ENCODE measurements at places on chromosomes 3 and 15. TPM values are rescaled to one million over a fixed set of nuclear protein-coding genes. Genes with fewer than 3 reads are reported as not detected.

- H3K4me3 ChIP-seq: no peak overlapping the region
- no peak for DNase-seq
- H3K27ac ChIP-seq: no peak overlapping the region
- no peaks in the 10 kb centered on the region for H3K27me3 ChIP-seq
These were observed 192.8 kb downstream of the ARPP21 start for GRCh38 chr3:35832140-35832571.

GRCh38 chr3:125324341-125324740, 50.8 kb downstream of the ZNF148 start:
- H3K27me3 ChIP-seq: no peaks in the 10 kb centered on the region
- no peaks in the 10 kb centered on the region for H3K4me1 ChIP-seq
- H3K36me3 ChIP-seq: peaks cover 9% of the 10 kb centered on the region
- no peak for DNase-seq

GRCh38 chr3:177418787-177419186, 221.5 kb upstream of the TBL1XR1 start:
- H3K4me3 ChIP-seq: no peak overlapping the region
- H3K27ac ChIP-seq: no peak overlapping the region
- H3K4me1 ChIP-seq: no peaks in the 10 kb centered on the region
- no peaks in the 10 kb centered on the region for H3K27me3 ChIP-seq

Gene SEMA5B
- 0.71 TPM for total RNA-seq

DNA sequence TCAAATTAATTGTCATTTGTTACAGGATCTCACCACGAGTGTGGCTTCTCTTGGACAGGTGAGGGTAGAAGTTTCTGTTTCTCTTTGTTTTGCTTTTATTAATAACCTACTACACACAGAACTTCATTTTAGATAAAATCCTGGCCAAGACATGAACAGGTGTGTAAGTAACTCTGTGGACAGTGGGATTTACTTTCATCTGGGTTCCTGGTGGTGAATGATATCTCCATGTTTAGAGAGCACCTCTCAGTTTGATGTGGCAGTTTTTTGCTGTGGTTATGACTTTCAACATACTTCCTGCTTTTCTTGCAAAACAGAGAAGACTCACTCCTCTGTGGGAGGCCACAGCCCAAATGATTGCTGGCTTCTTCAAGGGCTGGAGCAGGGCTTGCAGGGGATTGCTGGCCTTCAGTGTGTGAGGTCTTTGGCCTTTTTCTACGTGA, 71.1 kb upstream of the XCR1 start:
- peak; percentile 57 for DNase-seq
- H3K4me1 ChIP-seq: peaks cover 47% of the 10 kb centered on the region
- H3K27me3 ChIP-seq: no peaks in the 10 kb centered on the region
- no peaks in the 10 kb centered on the region for H3K36me3 ChIP-seq
- peak overlapping the region; percentile 89 for H3K27ac ChIP-seq

GRCh38 chr15:56496635-56497034, 31.7 kb upstream of the MNS1 start:
- DNase-seq: no peak
- H3K27ac ChIP-seq: no peak overlapping the region
- no peaks in the 10 kb centered on the region for H3K27me3 ChIP-seq
- H3K4me3 ChIP-seq: no peak overlapping the region
- no peaks in the 10 kb centered on the region for H3K4me1 ChIP-seq

Gene EPHB1
- total RNA-seq: 3.0 TPM

DNA sequence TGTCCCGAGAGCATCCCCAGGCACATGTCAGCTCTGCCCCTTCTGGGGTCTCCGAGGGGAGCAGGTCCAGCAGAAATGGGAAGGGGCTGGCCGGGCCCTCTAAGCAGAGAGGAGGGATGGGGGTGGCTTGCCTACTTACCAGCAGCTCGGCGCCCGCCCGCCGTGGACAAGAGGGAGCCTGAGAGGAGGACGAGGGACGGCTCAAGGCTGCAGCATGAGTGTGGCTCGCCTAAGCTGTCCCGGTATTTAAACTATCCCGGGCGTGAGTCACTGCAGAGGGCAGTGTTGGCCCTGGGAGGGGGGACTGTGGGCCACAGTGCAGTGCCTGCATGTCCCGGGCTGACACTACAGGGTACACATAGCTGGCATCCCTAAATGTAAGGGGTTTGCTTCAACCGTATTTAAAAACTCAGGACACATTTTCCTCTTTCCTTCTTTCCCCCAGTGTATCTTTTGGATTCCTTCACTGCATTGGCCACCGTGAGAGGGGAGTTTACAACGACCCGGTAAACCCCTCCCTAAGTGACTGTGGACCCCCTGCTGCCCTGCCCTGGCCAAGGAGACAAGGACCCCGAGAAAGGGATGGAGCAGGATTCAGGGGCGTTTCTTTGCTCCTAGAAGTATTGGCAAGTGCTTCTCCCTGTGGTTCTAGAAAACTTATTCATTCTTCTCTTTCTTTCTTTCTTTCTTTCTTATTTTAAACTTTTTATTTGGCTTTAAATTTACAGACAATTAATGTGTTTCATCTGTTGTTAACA, at the start of gene LRRC15:
LRRC15 (minus strand) TSS at position 222 of the 758 bp plus-strand sequence. CDS start 8,700 bp downstream, outside the sequence.
- no peaks in the 10 kb centered on the region for H3K4me1 ChIP-seq
- H3K27me3 ChIP-seq: peaks cover 23% of the 10 kb centered on the region
- no peak within 1 kb of the TSS for H3K4me3 ChIP-seq
- no peak within 1 kb of the TSS for H3K27ac ChIP-seq
- no peaks in the 10 kb centered on the region for H3K36me3 ChIP-seq

GRCh38 chr3:64443546-64444381, 218.5 kb upstream of the PRICKLE2 start:
- H3K36me3 ChIP-seq: no peaks in the 10 kb centered on the region
- H3K27ac ChIP-seq: peak overlapping the region; percentile 77
- DNase-seq: no peak
- H3K4me1 ChIP-seq: peaks cover 39% of the 10 kb centered on the region
- H3K27me3 ChIP-seq: peaks cover 9% of the 10 kb centered on the region

DNA sequence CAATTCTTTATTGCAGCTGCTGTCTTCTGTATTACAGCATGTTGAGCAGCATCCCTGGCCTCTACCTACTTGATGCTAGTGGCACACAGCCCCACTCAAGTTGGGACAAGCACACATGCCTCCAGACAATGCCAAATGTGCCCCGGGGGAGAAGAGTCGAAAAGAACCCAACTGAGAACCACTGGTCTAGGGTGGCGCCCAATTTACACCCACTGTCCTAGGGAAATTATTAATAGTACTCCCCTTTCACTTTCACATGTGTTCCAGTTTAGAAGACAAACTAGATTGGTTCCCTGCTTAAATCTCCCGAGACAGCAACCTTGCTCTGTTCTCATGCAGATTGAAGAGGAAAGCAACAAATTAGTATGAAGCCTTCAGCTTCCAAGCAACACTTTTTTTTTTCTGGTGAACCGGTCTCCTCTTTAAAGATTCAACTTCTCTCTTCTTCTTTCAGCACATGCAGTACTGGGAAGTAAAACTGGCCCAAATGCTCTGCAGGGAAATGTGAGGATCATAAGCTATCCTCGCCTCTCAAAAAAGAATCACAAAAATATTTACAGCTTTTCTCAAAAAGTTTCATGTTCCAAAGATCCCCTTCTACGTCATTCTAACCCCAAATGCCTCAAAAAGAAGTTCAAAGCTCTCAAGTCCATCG, 823.9 kb upstream of the CFAP20DC start:
- H3K4me1 ChIP-seq: no peaks in the 10 kb centered on the region
- no peak overlapping the region for H3K4me3 ChIP-seq
- H3K27ac ChIP-seq: no peak overlapping the region
- DNase-seq: no peak
- no peaks in the 10 kb centered on the region for H3K27me3 ChIP-seq

Gene FAM162A
- total RNA-seq: 24.3 TPM

Gene MAGI1
- total RNA-seq: 35.5 TPM

- no peak overlapping the region for H3K4me3 ChIP-seq
- H3K36me3 ChIP-seq: peaks cover 61% of the 10 kb centered on the region
- peak; percentile 80 for DNase-seq
- H3K4me1 ChIP-seq: peaks cover 41% of the 10 kb centered on the region
- H3K27me3 ChIP-seq: peaks cover 12% of the 10 kb centered on the region
- peak overlapping the region; percentile 84 for H3K27ac ChIP-seq
These were observed 2.2 kb upstream of the GRAMD2A start for GRCh38 chr15:72199721-72200212.

Gene CPNE9
- 0.44 TPM for total RNA-seq

- H3K4me3 ChIP-seq: no peak overlapping the region
- H3K4me1 ChIP-seq: no peaks in the 10 kb centered on the region
- H3K36me3 ChIP-seq: peaks cover 66% of the 10 kb centered on the region
These were observed 281.6 kb downstream of the PLCL2 start for GRCh38 chr3:17166369-17166768.

DNA sequence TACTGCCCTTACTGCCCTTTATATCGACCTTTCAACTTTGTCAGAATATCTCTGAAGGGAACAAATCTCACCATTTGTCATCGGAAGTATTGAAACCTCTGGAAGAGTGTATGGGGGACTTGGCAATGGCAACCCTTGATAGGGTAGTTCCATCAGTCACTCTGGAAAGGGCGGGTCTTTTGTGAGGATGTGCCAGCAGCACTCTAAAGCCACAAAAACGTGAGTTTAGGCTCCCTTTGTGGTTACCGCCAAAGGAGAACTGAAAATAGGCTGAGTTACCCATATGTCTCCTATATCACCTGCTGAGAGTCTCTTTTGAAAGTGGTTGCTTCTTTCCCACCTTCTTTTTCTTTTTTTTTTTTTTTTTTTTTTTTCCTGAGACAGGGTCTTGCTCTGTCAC, 296.8 kb upstream of the CHRM5 start:
- H3K4me3 ChIP-seq: no peak overlapping the region
- no peak overlapping the region for H3K27ac ChIP-seq
- no peaks in the 10 kb centered on the region for H3K36me3 ChIP-seq
- DNase-seq: no peak

DNA sequence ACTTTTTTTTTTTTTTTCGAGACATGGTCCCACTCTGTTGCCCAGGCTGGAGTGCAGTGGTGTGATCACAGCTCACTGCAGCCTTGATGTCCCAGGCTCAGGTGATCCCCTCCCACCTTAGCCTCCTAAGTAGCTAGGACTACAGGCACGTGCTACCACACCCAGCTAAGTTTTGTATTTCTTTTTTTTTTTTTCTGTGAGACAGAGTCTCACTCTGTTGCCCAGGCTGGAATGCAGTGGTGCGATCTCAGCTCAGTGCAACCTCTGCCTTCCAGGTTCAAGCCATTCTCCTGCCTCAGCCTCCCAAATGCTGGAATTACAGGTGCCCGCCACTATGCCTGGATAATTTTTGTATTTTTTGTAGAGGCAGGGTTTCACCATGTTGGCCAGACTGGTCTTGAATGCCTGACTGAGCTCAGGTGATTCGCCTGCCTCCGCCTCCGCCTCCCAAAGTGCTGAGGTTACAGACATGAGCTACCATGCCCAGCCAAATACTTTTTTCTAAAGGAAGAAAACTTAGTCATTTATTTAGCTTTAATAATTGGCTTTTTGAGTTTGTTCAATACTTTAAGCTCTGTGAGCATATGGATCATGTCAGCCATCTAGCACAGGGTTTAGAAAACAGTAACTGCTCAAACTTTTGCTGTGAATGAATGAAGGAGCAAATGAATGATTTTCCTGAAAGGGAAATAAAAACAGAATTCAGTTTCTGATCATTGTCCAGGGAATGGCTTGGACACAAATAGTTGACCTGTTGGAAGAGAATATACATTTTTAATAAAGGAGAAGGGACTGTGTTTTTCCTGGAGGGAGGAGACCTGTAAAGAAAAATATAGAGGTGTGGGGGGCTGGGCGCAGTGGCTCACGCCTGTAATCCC, 26.0 kb downstream of the UBE2E1 start:
- no peak overlapping the region for H3K4me3 ChIP-seq
- no peak overlapping the region for H3K27ac ChIP-seq
- no peaks in the 10 kb centered on the region for H3K36me3 ChIP-seq
- H3K4me1 ChIP-seq: peaks cover 52% of the 10 kb centered on the region
- H3K27me3 ChIP-seq: no peaks in the 10 kb centered on the region

- H3K27me3 ChIP-seq: no peaks in the 10 kb centered on the region
- H3K27ac ChIP-seq: no peak overlapping the region
- no peak for DNase-seq
- H3K36me3 ChIP-seq: peaks cover 18% of the 10 kb centered on the region
- H3K4me1 ChIP-seq: peaks cover 33% of the 10 kb centered on the region
These were observed 92.7 kb downstream of the VGLL4 start for GRCh38 chr3:11551036-11551435.

DNA sequence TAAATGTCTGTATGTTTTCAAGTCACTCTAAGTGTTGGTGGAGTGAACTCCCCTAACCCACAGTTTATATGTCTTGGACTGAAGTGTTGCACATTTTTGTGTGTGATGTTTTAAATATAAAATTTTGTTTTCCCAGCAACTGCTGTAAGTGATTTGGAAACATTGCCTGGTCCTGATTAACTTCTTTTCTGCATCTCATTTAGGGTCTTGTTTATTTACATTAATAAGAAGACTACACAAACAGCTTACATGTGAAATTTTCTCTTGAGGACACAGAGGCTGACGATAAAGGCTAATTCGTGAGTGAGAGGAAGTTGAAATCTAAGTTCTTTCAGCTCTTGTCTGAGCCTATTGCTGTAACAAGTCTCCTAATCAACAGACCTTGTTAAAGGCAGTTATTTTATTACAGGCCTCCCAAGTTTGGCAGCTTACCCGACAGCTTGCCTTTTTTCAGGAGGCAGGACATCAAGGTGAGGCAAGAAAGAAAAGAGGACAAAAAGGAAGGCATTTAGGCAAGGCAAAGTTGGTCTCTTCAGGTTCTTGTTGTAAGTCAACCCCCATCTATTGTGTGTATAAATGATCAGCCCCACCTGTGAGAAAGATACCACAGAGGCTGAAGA, 177.7 kb upstream of the NR2E3 start:
- H3K4me3 ChIP-seq: no peak overlapping the region
- no peaks in the 10 kb centered on the region for H3K36me3 ChIP-seq
- H3K27ac ChIP-seq: no peak overlapping the region
- H3K27me3 ChIP-seq: no peaks in the 10 kb centered on the region

DNA sequence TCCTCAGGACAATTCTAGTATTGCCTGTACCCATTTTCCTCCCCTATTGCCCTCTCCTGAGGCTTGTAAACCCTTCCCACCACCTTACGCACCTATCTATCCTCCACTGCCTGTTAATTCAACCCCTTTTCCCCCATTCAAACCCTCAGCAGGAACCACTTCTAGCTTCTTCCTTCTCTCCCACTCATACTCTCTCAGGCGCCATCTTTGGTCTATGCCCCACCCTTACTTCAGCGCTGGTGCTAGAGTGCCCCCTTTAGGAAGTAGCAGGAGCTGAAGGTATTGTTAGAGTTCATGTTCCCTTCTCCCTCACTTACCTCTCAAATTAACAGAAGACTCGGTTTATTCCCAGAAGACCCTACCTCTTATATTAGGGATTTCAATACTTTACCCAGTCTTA, 121.8 kb upstream of the NLGN1 start:
- H3K4me1 ChIP-seq: no peaks in the 10 kb centered on the region
- no peak for DNase-seq
- no peak overlapping the region for H3K27ac ChIP-seq

DNA sequence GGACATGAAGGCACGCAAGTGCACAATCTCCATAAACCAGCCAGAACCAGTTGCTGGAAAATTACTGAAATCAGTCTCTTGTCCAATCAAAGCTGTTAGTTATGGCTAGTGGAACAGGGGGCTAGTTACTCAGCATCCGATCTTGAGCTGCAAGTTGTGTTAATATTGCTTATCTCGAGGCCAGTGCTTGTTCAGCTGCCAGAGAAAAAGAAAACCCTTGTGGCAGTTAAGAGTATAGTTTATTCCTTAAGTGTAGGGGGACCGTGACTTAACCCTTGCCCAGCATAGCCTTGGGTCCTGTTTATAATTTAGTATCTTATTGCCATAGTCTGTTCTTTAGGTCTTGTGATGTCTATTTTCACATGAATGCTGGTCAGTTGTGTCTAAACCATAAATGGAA, 268.5 kb downstream of the CD47 start:
- H3K4me1 ChIP-seq: no peaks in the 10 kb centered on the region
- H3K27me3 ChIP-seq: peaks cover 6% of the 10 kb centered on the region
- H3K27ac ChIP-seq: no peak overlapping the region
- H3K4me3 ChIP-seq: no peak overlapping the region
